Activated CD8-positive, alpha-beta memory T cell treated with anti-CD3 and anti-CD28 coated beads for 1 hour (primary cell): ENCODE measurements at places on chromosomes 3 and 15.

DNA sequence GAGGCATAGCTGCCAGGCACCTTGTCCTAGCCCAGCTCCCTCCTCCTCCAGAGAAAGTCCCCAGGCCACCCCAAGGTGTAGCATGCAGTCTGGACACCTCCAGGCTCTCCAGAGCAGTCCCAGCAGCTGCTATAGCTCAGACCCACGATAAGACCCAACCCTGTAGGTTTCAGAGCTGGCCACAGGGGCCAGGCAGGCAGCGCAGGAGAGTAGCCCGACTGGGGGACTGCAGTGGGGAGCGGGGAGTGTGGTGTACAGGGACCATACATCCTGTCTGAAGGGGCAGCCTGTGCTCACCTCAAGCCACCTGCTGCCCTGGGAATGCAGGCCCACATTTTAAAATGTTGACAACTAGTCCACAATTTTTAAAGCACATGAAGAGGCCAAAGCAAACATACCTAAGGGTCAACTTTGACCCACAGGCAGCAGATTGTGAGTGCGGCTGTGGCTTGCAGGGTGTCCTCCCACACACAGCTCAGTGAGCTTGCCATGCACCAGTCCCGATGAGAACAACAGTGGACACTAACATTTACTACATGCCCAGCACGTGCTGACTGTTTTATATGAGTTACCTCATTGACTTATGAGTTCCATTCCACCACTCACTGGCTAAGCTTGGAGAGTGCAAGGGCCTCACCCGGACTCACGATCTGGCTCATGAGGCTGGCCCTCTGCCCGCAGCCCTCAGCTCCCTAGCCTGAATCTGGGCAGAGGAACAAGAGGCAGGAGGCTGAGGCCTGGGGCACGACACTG lies 81.4 kb downstream of the DNAJB8 start:
- DNase-seq: no peak

- DNase-seq: no peak
Measured at GRCh38 chr15:34613301-34613700, 29.9 kb upstream of the GOLGA8B start.

GRCh38 chr3:190863119-190863465 lies 598 bp upstream of the GMNC start:
- DNase-seq: no peak

GRCh38 chr3:71247221-71247957 lies 336.1 kb downstream of the FOXP1 start:
- DNase-seq: no peak

DNA sequence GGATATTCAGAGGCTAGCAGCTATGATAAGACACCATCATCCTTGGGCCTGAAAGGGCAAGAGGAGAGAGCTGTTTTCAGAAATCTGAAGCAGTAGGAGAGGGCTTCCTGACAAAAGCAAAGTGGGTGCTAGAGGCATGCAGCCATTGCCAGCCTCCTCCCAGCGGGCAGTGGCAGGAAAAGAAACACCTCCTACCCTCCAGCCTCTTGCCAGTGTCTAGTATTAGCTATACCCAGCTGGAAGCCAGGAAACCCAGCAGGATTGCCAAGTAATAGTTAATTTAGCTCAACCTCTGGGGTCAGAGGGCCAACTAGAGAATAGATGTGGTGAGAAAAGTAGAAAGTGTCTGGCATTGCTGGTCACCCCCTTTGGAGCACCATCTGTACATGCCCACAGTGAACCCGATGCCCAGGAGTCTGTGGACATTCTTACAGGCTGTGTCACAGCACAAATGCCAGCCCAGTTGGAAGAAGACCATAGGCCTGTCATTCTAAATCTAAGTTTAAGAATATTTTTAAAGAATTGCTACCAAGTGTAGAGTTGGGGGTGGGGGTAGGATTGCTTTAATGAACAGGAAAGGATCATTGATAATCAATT lies 85.3 kb downstream of the HCN4 start:
- DNase-seq: no peak

GRCh38 chr3:133712017-133712416 lies 34.2 kb upstream of the TF start:
- no peak for DNase-seq

DNA sequence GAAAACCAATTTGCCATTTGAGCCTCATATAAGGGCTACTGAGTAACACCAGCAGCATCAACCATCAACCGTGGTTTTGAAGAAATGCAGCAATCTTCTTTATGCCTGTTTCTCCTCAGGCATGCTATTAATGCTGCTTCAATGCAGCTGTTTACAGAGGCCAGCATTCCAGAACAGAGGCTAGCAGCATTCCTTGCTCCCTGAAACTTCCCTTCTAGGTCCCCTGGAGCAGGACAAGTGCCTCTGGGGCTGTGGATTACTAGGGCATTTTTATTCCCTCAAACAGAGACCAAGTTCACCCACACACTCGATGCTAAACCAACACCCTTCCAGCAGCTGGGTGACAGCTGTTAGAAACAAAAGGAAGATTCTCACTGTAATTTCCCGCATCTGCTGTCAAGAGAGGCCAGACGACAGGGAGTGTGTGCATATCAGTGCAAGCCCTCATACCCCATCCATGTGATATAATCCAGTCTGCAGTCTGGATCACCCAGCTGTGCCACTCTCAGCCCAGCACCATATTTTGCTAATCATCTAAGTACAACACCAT lies 57.5 kb downstream of the HOMER2 start:
- no peak for DNase-seq

- no peak for DNase-seq
Measured at GRCh38 chr15:26670116-26670515, 102.8 kb downstream of the GABRB3 start.

DNA sequence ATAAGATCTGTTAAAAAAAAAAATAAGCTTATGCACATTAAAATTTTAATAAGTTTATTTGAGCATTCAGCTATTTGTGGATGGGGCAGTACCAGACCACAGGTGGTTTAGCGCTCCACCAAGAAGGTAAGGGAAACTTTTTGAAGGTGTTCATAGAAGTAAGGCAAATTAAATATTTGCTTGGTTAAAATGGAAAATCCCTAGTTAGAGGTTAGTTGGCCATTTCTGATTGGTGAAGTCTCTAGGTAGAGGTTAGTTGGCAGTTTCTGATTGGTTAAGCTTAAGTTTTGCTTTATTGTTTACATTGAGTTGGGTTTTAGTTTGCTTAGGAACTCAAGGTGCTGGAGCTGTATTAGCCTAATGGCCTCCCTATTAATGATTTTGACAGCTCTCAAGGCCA lies 30.7 kb downstream of the SCN11A start:
- no peak for DNase-seq

DNA sequence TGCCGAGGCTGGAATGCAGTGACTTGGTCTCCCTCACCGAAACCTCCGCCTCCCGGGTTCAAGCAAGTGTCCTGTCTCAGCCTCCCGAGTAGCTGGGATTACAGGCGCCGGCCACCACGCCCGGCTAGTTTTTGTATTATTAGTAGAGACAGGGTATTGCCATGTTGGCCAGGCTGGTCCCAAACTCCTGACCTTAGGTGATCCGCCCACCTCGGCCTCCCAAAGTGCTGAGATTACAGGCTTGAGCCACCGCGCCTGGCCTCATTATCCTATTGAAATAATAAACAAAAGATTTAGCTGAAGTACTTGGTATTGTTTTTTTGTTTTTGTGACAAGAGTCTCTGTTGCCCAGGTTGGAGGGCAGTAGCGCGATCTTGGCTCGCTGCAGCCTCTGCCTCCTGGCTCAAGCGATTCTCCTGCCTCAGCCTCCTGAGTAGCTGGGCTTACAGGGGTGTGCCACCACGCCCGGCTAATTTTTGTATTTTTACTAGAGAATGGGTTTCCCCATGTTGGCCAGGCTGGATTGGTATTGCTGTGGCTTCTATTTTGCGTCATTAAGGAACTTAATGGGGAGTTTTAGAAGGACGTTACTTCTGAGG lies 1.5 kb downstream of the RPL35A start:
- no peak for DNase-seq

- no peak for DNase-seq
Measured at GRCh38 chr3:50203113-50203808, 1.8 kb upstream of the SLC38A3 start.

GRCh38 chr3:115245438-115245837 lies 98.3 kb upstream of the ZBTB20 start:
- DNase-seq: no peak

- no peak for DNase-seq
Measured at GRCh38 chr3:143207338-143207961, 87.9 kb downstream of the CHST2 start.

DNA sequence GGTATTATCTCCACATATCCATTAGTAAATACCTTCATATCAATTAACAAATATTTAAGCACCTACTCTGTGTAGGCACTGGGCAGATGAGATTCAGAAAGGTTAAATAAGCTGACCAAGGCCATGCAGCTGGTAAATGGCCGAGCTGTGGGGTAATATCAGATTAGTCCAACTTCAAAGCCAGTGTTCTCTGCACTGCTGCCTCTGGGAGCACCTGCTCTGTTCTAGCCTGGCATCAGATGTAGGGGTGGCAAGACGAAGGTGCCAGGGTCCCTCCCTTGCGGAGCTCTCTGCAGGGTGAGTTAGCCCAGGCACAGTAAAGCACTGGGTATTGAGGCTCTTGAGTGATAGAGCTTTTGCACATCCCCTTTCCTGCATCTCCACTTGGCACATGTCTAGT lies 5.5 kb downstream of the TATDN2 start:
- DNase-seq: no peak

GRCh38 chr3:142888481-142889211 lies at the start of gene PCOLCE2:
Gene PCOLCE2, minus strand, starts transcription at chr3:142889083. Its CDS starts 187 bp downstream, at chr3:142888896.
- DNase-seq: no peak

DNA sequence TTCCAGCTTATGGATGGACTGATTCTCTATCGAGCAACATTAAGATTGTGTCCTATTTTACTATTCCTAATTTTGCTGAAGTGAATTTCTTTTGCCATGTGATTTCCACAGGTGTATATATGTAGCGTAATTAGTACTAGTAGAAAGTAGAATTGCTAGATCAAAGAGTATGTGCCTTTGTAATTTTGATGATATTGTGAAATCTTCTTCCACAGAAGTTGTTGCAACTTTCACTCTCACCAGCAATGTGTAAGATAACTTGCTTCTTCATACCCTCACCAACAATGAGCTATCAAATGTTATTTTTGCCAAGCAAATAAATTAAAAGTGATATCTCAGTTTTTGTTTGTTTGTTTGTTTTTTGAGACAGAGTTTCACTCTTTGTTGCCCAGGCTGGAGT lies 5.4 kb downstream of the PGBD4 start:
- DNase-seq: no peak
